ENCODE measurements at places on chromosomes 7 and 10. TPM values are rescaled to one million over a fixed set of nuclear protein-coding genes. Genes with fewer than 3 reads are reported as not detected.

Gene INMT
- 2.9 TPM for total RNA-seq

Gene MYO1G
- total RNA-seq, result 0.67 TPM

Gene TSPAN33
- total RNA-seq, result 22.2 TPM

Gene CAV2
- 9.4 TPM for total RNA-seq

Gene AGMO
- total RNA-seq, result 0.27 TPM

Gene PTPRE
- total RNA-seq, result 1.9 TPM

Gene IMMP2L
- total RNA-seq, result 29.7 TPM

Gene LRRD1
- 0.31 TPM for total RNA-seq

Gene FAM13C
- total RNA-seq, result 6.4 TPM

Gene SPAM1
- total RNA-seq, result not detected

Gene PNLIPRP1
- not detected for total RNA-seq

Gene RARRES2
- total RNA-seq, result 20.2 TPM

Gene GIMAP7
- total RNA-seq, result not detected

Gene ANKRD22
- total RNA-seq, result 0.18 TPM

- no peak for DNase-seq
Observed at GRCh38 chr7:4067476-4067760, 614.7 kb upstream of the FOXK1 start.

DNA sequence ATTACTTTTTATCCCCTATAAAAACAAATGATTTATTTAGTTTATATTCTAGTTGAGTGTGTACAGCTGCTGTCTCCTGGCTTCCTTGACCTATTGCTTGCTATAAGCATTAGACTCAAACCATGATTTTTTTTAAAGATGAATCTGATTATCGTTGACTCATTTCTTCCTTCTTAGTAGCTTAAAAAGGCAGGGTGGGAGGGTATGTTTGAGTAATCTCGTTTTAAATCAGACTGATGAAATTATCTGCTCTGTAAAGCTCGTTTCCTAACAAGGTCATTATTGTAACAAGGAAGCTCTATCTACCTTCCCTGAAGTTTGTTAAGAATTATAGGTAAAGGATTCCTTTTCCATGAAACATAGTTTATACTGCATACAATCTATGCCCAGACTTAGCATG, 276.3 kb upstream of the KCND2 start:
- DNase-seq, result no peak

DNA sequence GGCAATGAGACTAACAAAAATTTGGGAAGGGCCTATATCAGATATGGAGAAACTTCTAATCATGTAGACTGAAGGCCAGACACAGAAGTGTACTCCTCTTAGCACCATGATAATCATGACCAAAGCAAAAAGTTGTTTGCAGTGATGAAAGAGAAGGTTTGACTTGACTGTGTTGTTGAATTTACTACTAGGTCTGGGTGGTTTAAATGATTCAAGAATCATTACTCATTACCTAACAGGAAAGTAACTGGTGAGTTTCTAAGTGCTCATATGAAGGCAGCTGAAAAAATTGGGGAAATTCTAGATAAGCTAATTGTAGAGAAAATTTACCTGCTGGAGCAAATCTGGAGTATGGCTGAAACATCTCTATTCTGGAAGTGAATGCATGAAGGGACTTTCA, 451.5 kb upstream of the SORCS1 start:
- DNase-seq, result no peak

DNA sequence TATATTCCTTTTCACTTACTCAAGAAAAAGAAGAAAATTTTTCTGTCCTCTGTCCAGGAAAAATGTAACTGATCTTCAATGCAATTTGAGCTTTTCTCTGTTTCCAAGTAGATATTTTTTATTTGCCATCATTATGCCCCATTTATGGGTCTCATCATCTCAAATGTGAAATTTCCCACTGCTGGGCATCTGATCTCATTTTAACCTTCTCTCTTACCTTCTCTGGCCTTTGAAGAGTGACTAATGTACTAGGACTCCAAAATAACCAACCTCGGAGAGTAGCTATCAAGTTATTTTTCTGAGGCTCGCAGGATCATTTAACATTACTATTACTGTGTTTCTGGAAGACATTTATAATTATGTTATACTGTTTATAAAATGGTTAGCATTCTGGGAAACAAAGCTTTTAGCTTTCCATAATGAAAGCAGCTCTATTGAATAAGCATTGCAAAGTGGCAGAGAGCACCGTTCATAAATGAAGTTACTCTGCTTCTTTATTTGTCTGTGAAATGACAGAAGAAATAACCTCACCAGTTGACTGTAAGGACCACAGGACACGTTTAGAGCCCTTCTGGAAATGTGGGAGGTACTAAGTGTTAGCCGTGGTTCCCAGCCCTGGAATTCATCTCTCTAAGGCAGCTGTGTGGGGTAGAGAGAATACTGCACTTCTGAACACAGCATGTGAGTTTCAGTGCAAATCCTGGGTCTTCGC, 33.3 kb upstream of the NMT2 start:
- DNase-seq, result no peak

- no peak for DNase-seq
Observed at GRCh38 chr7:25665374-25665773, 437.1 kb upstream of the NPVF start.

DNA sequence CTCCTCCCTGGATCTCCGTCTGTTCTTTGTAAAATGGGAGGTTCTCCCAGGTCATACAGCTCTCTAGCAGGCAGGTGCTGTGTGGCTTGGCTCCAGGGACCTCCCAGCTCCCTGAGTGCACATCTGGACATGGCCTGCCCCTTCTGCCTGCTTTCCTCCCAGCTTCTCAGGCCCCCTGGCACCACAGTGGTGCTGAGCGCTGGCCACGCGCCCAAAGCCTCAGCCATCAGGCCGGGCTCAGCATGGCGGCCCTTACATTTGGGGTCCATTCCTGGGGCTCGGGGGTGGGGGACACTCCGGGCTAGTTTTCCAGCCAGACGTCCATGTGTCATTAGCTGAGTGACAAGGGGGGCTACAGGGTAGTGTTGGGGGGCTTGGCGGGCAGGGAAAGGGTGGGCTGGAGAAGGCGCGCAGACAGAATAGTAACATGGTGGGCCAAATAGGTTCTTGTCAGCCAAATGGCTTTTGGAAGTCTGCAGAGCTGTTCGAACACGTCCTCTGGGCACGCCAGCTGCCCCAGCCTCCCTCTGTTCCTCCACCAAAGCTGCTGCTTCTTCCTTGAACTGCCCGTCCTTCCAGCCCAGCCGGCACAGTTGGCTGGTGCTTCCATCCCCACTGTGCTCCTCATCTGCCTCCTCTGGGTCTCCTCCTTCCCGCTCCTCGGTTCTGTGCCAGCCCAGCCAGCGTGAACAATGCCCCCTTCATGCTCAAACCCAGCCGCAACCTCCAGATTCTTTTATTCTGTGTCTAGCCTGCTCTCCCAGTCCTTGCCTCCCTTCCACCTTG, 65.9 kb downstream of the GOLGA7B start:
- DNase-seq, result no peak

- DNase-seq, result no peak
Observed at GRCh38 chr7:78673272-78673671, 780.2 kb downstream of the MAGI2 start.

DNA sequence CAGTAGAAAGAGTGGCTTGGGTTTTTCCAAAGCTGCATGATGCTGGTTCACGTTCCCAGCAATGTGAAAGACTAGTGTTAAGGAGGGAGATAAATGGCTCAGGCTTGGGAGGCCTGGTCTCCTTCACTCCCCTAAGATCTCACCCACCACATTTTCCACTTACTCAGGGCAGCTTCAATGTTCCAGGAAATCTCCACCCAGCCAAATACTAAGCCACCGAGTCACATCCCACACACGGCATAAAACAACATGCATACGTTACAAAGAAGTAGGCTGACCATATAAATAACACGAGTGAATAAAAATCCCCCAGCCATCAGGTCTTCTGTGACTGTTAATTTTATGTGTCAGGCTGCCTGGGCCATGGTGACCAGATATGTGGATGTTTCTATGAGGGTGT, 303.5 kb downstream of the SFMBT2 start:
- DNase-seq, result no peak

- no peak for DNase-seq
Observed at GRCh38 chr10:124888262-124888661, 53.7 kb upstream of the ZRANB1 start.

GRCh38 chr10:125953778-125954385, 57.5 kb downstream of the FANK1 start:
- DNase-seq, result no peak

DNA sequence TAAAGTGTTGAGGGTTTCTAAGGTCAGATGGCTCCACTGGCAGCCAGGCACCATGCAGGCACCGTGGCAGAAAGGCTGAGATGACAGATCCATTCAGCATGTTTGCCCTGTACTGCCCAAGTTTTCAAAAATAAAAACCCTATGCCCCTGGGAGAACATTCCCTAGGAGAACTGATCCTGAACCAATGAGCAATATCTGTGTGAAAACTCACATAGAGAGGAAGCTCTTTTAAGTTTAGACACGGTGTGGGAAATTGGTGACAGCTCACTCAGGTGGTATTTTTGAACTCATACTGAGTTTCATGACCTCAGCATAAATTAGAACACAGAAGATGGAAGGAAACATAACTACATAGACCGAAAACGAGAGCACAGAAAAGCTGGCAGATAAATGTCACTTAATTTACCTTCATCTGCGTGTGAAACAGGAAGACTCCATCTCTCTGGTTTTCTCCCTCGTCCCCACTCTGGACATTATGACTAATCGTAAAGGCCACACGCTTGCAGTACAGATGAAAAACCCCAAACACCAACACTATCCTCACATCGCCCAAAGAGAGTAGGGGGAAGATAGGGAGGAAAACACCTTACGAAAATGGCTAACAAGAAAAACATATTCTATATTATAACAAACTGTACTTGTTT, 127.8 kb downstream of the ICA1 start:
- DNase-seq, result no peak

- no peak for DNase-seq
Observed at GRCh38 chr7:39069896-39070881, 92.5 kb downstream of the POU6F2 start.

- DNase-seq, result no peak
Observed at GRCh38 chr10:3150961-3151360, 21.6 kb downstream of the PITRM1 start.

- no peak for DNase-seq
Observed at GRCh38 chr10:7559386-7559785, 107.4 kb downstream of the ITIH5 start.

DNA sequence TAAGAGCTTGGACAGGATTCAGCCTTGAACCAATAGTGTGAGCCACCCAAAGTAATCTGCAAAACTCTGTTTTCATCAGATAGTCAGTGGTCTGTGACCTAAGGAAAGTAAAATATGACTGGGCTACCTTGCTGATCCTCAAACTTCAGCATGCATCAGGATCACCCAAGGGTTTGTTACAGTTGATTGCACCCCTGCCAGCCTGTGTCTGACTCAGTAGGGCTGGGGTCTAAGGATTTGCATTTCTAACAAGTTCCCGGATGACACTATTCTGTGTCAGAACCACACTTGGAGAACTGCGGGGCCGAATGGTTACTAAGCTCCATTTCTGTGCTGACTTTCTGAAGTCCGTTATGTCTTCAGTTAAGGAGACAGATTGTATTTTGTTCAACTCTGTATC, 40.6 kb upstream of the TSPAN13 start:
- DNase-seq, result no peak

- no peak for DNase-seq
Observed at GRCh38 chr10:35554461-35555056, 50.6 kb upstream of the GJD4 start.

DNA sequence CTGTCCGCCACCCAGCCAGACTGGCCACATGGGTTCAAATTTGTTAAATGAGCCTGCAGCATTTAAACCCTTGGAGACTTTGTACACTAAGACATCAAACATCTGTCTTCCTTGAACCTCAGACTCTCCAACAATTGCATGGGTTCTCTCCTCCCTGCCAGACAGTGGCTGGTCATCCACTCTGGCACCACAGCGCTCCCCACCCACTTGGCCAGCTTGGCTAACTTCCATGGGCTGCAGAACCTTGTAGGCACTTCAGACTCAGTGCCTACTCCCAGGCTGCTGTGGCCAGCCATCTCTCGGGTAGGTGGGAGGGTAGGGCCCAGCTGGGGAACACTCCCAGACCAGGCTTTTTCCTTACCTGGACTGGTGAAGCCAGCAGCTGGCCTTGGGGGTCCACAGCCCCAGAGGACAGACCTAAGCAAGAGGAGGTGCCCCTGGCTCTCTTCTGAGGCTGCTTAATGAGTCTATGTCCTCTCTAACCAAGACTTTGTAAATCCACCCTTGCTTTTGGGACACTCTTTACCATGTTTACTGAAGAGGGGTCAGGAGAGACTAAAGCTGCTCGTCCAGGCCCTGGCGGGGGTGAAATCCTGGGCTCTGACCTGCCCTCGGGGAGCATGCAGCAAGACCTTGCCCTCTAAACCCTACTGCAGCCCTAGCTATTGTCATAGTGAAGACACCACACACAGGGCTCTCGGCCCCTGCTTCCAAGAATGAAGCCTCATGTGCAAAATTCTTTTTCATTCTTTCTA, 82.7 kb downstream of the ARHGAP22 start:
- DNase-seq, result no peak

DNA sequence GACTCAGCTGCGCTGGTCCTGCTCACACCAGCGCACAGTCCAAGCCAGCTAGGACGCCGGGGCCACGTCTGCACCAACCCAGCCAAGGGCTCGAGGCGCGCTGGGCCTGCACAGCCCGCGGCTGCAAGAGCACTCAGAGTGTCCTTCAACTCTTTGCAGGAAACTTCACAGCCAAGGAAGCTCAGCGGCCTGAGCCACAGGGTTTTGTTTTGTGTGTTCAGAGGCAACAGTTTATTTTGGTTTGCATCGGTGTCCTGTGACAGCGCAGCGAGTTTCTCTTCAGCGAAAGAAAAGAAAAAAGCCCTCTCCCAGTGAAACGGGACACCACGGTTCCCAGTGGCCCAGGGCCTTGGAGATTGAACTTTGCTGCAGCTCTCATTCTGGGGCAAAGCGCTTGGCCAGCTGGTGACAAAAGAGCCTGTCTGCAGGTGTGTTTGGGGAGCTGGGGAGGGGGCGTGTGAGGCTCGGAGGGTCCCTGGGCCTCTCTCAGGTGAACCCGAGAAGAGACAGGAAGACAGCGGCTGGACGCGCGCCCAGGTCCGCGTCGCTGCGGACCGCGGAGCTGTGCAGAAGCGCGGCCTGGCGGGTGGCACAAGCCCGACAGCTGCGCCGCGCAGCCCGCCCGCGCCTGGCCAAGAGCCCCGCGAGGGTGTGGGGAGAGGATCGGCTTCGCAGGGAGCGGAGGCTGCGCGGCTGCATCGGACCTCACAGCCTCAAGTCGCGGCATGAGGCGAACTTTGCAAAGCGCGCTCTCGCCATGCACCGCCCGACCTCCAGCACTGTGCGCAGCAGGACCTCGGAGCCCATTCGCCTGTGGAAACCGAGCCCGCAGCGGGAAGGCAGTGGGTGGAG, 922 bp downstream of the CXCL12 start:
- no peak for DNase-seq

DNA sequence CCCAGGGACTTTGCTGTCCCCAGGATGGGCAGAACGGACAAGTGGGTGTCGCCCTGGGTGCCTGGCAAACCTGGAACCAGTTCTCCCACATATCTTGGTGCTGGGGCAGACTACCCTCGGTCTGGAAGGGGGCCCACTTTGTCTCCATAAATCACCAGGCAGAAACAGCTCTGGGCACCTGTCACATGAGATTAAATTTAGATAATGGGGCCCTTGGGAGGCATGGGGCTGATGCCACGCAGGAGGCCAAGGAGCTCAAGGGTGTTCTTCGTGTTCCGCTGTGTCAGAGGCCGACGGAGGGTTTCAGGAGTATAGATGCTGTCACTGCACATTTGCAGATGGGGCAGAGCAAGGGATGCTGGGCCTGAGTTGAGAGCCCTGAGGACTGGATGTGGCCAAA, 72.7 kb downstream of the TMEM130 start:
- DNase-seq, result no peak

- no peak for DNase-seq
Observed at GRCh38 chr7:77253151-77253550, 53.5 kb upstream of the FGL2 start.

Measured in progenitor cell of endocrine pancreas (in vitro differentiated cells).